ENCODE measurements at places on chromosomes 16 and 17.

GRCh38 chr17:57629470-57629869 is 115.6 kb downstream of the CCDC182 start:
- no peaks in the 10 kb centered on the region for H3K27me3 ChIP-seq
- no peak overlapping the region for H3K4me3 ChIP-seq
- H3K36me3 ChIP-seq: peaks cover 35% of the 10 kb centered on the region
- no peak overlapping the region for H3K27ac ChIP-seq
- peaks cover 8% of the 10 kb centered on the region for H3K4me1 ChIP-seq

- no peaks in the 10 kb centered on the region for H3K27me3 ChIP-seq
- H3K4me1 ChIP-seq: peaks cover 11% of the 10 kb centered on the region
- H3K36me3 ChIP-seq: peaks cover 16% of the 10 kb centered on the region
- no peak overlapping the region for H3K27ac ChIP-seq
- no peak for DNase-seq
Observed at GRCh38 chr17:75481194-75482068, 25.0 kb downstream of the TMEM94 start.

- H3K27ac ChIP-seq: no peak overlapping the region
- H3K36me3 ChIP-seq: peaks cover 23% of the 10 kb centered on the region
- no peak overlapping the region for H3K4me3 ChIP-seq
Observed at GRCh38 chr17:43490621-43491020, 6.8 kb downstream of the DHX8 start.

DNA sequence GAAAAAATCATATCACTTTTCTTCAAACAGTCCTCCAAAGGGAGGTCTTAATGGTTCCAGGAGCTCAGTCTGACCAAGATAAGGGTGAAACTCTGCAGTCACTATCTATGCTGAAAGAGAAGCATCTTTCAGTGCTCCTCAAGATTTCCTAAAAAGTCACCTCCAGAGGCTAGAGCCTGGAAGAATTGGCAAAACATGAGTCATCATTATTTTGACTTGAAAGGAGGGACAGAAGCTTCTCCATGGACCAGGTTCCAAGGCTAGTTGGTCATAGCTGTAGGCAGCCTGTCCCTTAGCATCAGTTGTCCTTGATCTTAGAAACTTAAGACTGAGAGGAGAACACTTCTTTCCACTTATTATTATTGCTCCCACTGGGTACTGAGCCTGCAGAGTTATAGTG is 219.0 kb upstream of the ASIC2 start:
- no peaks in the 10 kb centered on the region for H3K27me3 ChIP-seq
- no peak overlapping the region for H3K27ac ChIP-seq
- no peak for DNase-seq
- peaks cover 3% of the 10 kb centered on the region for H3K4me1 ChIP-seq

DNA sequence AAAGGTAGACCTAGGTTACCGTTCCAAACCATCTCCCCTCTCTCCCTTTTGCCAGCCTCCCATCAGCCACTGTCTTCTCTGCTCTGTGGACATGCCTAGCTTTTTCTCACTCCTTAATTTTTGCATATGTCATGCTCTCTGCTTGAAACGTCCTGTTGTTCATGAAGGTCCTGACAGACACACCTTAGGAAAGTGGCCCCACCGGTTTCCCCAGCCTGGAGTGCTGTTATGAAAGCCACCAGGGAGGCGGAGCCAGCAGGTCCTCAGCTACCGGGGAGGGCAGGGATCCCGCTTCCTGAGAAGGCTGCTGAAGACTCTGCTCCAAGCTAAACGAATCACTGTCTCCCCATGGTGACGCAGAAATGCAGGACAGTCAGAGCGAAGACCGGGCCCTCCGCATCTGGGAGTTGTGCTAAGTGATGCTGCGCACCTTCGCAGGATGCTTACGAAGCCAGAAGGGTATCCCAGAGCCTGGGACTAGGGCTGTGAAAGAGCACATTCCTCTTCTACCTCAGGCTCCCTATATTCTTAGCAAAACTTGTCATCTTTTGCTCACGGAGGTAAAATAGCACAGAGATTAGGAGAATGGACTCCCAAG is 2.3 kb upstream of the SLC16A11 start:
- peak; percentile 97 for DNase-seq
- peaks cover 28% of the 10 kb centered on the region for H3K27me3 ChIP-seq
- H3K27ac ChIP-seq: peak overlapping the region; percentile 67
- H3K36me3 ChIP-seq: no peaks in the 10 kb centered on the region
- H3K4me3 ChIP-seq: no peak overlapping the region

DNA sequence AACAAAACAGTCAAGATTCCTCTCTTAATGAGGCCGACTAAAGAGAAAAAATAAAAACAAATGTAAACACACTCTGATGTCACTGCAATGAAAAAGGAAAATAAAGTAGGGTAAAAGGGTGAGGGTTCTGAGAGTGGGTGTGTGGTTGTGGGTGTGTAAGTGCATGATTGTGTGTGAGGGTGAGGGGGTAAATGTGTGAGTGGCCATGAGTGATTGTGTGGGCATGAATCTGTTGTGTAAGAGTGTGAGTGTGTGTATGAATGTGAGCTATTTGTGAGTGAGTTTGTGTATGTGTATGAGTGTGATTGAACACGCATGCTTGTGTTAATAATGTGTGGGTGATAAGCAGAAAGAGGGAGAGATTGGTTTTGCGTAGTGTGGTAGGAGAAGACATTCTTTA is 132.8 kb downstream of the CDH11 start:
- H3K27ac ChIP-seq: no peak overlapping the region
- H3K27me3 ChIP-seq: no peaks in the 10 kb centered on the region
- DNase-seq: no peak
- peaks cover 7% of the 10 kb centered on the region for H3K36me3 ChIP-seq

DNA sequence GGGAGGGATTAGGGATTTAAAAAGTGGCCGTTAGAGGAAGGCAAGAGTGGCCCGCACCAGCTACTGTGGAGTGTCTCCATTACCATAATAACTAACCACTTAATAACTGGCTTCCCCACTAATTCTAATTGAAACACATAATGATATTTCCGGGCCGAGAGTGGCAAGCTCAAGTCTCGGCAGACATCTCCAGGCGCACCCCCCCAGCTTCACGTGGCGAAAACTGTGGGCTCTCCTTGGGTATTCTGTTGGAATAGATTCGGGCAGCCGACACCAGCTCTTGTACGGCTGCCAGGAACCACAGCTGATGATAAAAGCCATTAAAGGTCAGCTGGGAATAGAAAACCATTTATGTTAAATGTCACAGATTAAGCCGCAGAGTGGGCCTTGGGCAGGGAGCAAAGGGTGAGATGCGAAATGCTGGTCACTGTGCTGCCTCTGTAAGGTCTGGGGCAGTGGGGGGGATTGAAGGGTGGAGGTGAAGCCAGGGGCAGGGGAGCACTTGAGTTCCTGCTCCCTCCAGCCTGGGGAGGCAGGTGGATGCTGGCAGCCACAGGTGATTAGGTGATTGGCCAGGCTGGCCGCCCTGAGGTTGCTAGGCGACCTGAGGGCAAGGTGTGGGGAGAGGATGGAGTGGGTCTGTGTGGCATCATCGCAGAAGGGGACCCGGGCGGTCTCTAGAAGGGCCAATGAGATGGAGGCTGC is 115.6 kb upstream of the SDK2 start:
- no peak for DNase-seq
- no peaks in the 10 kb centered on the region for H3K36me3 ChIP-seq
- no peak overlapping the region for H3K27ac ChIP-seq
- no peaks in the 10 kb centered on the region for H3K4me1 ChIP-seq
- H3K4me3 ChIP-seq: no peak overlapping the region
- no peaks in the 10 kb centered on the region for H3K27me3 ChIP-seq

All from trophoblast cell (in vitro differentiated cells and primary cell).